Peyer's patch (tissue), 4 donors: ENCODE measurements at places on chromosomes 11 and 22. TPM values are rescaled to one million over a fixed set of nuclear protein-coding genes. Genes with fewer than 3 reads are reported as not detected.

The CASP12 gene
- not detected for total RNA-seq

The BIK gene
- not detected for total RNA-seq

The RTN3 gene
- total RNA-seq, result 132 TPM

DNA sequence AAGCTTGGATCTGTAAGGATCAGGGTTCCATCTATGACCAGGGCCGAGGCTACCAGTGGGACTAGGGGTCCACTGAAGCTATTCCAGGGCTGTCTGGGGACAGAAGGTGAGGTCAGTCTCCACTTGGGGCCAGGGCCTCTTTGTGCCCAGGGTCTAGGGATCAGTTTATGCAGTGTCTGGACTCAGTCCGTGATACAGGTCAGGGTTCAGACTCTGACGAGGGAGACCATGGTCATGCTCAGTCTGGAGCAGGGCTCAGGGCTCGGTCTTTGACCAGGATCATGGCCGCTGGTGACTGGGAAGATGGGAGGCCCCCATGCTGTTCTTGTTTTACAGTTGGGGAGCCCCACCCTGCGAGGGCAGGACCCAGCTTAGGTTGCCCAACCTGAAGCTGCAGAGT is 11.8 kb downstream of the TSSC4 start:
- no peak for DNase-seq

- DNase-seq, result no peak
These were observed 22.9 kb upstream of the CARD18 start for GRCh38 chr11:105162506-105162905.

GRCh38 chr11:69868006-69868810 is 49.0 kb upstream of the FGF3 start:
- no peak for DNase-seq

GRCh38 chr11:82776377-82776776 is 42.7 kb upstream of the FAM181B start:
- no peak for DNase-seq
